Activated B cell treated with CpG ODN at 0.5 μM for 24 hours (primary cell): ENCODE measurements at places on chromosomes 11 and 22. TPM values are rescaled to one million over a fixed set of nuclear protein-coding genes. Genes with fewer than 3 reads are reported as not detected.

Gene CCDC89
- total RNA-seq, result not detected in 2 replicates

GRCh38 chr22:32217465-32217864 is 12.6 kb upstream of the RFPL2 start:
- no peak for DNase-seq

Gene LRRC74B
- not detected in 2 replicates for total RNA-seq

- no peak for DNase-seq
Measured at GRCh38 chr11:112597286-112597790, 336.7 kb upstream of the PLET1 start.
